MV-4-11 (cell line): ENCODE measurements at places on chromosomes 16 and 17.

DNA sequence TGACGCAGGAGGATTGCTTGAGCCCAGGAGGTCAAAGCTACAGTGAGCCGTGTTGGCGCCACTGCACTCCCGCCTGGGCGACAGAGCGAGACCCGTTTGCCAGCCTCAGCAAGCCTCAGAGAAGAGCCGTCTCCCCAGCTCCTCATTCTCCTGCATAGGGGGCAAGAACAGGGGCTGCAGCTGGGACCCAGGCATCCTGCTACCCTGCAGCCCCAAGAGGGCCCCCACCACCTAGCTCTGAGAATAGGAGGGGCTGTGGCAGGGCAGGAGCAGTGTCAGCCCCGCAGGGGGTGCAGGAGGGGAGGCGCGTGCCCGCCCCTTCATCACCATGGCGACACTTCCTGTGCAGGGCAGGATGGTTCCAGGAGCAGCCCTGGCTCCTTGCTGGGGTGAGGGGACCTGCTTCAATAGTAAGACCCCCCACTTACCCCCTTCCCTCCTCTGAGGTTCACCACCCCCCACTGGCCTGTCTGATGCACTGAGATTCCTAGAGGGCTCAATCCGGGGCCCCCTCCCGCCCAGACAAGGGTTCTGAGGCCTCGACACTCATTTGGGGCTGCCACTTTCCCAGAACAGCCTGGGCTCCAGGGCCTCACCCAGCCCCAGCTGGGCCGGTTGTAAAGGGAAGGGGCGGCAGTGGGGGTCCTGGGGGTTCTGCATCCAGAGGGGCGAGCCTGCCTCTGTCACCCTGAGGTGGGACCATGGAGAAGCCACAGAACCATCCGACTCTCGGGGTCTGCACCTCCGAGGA lies 20.2 kb downstream of the VASN start:
- no peak for DNase-seq

GRCh38 chr17:56292578-56292977 lies 139.3 kb downstream of the ANKFN1 start:
- no peak for DNase-seq

- DNase-seq, result no peak
These were observed 157.7 kb downstream of the CDH11 start for GRCh38 chr16:64964126-64964540.

DNA sequence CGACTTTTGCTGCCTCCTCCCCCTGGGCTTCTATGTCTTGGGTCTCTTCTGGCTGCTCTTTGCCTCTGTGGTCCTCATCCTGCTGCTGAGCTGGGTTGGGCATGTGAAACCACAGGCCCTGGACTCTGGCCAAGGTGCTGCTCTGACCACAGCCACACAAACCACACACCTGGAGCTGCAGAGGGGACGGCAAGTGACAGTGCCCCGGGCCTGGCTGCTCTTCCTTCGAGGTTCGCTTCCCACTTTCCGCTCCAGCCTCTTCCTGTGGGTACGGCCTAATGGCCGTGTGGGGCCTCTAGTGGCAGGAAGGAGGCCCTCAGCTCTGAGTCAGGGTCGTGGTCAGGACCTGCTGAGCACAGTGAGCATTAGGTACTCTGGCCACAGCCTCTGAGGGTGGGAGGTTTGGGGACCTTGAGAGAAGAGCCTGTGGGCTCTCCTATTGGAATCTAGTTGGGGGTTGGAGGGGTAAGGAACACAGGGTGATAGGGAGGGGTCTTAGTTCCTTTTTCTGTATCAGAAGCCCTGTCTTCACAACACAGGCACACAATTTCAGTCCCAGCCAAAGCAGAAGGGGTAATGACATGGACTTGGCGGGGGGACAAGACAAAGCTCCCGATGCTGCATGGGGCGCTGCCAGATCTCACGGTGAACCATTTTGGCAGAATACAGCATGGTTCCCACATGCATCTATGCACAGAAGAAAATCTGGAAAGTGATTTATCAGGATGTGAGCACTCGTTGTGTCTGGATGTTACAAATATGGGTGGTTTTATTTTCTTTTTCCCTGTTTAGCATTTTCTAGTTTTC lies 2.3 kb downstream of the GP1BA start:
- peak; percentile 70 for DNase-seq

GRCh38 chr16:84009282-84009681 lies 33.3 kb downstream of the SLC38A8 start:
- peak; percentile 53 for DNase-seq

DNA sequence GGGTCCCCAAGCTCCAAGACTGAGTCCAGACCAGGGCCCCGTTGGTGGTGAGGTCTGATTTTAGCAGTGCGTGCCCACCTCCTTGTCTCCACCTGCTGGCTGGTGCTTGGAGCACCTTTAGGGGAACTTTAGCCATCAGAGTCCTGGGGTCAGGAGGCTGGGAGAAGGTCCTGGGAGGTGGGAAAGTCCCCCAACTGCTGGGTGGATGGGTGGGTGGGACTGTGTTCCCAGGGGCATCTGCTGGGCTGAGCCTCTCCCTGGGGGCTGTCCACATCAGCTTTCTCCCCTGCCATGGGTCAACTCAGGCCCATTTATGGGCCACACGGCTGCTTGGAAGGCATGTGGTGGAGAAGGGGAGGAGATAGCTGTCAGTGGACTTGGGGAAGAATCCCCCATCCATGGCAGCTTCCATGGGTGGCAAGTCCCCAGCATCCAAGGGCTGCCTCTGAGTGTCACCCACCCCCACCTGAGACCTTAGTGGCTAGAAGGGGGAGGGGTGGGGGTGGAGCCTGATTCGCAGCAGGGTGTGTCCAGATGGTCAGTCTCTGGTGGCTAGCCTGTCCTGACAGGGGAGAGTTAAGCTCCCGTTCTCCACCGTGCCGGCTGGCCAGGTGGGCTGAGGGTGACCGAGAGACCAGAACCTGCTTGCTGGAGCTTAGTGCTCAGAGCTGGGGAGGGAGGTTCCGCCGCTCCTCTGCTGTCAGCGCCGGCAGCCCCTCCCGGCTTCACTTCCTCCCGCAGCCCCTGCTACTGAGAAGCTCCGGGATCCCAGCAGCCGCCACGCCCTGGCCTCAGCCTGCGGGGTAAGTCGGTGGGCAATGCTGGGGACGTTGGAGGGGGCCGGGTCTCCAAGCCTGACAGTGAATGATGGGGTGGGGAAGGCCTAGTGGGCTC lies at the start of gene TRPV2:
Gene TRPV2, plus strand, starts transcription at position 541 of the 894 bp plus-strand sequence. CDS start 2,098 bp downstream, outside the sequence.
- DNase-seq, result peak; percentile 40

DNA sequence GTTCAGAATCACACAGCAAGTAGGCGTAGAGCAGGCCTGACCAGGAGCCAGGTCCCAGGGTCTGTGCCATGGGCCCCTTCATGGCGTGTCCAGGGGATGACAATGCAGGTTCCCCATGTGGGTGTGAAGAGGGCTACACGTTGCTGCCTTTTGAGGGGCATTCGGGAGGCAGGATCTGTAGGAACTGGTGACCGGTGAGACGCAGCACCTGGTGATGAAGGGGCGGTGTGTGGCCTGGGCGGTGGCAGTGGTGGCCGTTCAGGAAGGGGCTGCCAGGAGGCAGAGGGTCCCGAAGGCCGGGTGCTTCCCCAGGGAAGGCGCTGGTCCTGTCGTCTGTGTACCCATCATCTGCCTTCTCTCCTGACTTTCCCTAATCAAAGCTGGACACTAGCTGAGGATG lies 34.6 kb downstream of the ZNF750 start:
- DNase-seq, result no peak

- no peak for DNase-seq
These were observed 16.8 kb upstream of the CCDC182 start for GRCh38 chr17:57761887-57762286.

DNA sequence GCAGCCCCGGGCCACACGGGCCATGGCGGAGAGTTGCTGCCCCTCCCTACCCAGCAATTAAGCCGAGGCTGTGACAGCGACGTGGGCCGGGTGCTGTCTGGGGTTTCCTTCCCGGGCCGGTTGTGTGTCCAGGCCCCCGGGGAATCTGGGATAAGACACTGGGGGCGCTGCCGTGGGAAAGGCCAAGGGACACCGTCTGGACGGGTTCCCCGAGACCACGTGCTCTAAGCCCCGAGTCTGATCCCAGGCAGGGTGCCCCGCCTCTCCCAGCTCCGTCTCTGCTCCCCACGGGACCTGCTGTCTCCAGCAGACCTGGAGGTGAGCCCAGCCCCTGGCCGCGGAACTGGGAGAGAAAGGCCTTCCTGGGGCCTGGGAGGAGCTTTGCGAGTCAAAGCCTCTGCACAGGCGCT lies 92.2 kb downstream of the IRX3 start:
- no peak for DNase-seq

- DNase-seq, result peak; percentile 52
These were observed 34.0 kb upstream of the NLK start for GRCh38 chr17:28008513-28008912.

GRCh38 chr16:78484509-78485058 lies 385.1 kb downstream of the WWOX start:
- no peak for DNase-seq

DNA sequence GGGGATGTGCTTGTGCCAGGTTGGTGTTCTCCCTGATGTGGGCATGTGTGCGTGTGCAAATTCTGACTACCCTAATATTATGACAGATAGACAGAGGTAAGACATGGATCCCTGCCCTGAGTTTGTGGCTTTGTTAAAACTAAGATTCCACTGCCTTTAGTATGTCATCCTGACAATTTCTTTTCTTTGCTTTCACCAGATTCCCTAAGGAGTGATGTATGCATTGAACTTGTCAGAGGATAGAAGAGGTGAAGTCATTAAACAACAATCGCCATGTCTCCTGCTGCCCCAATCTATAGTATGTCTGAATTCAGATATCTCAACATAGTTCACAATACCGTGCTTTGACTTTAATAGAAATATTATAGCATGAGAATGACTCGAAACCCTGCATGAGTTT lies 137.1 kb upstream of the ELAC2 start:
- no peak for DNase-seq
